ENCODE measurements at places on chromosomes 13 and 19. TPM values are rescaled to one million over a fixed set of nuclear protein-coding genes. Genes with fewer than 3 reads are reported as not detected.
A peak's percentile ranks its signal among the peaks of the same experiment; 100 is the strongest.

DNA sequence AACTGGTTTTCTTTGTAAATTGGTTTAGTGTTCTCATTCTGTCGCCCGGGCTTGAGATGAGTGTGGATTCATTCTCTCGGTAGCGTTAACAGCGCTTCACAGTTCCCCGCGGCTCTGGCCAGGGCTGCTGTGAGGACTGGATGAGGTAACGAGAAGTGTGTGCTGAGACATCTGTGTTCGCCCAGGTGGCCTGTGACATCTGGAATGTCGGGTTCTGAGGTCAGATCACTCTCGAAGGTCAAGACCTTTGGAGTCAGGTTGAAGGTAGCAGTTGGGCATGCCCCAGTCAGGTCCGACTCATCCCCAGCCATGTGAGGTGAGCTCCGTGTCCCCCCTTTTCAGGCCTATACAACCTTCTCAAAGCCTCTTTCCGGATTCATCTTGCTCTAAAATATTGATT is 13.4 kb upstream of the TUBGCP3 start:
- no peak for DNase-seq

Gene NLRP12
- 1.8 TPM for total RNA-seq

DNA sequence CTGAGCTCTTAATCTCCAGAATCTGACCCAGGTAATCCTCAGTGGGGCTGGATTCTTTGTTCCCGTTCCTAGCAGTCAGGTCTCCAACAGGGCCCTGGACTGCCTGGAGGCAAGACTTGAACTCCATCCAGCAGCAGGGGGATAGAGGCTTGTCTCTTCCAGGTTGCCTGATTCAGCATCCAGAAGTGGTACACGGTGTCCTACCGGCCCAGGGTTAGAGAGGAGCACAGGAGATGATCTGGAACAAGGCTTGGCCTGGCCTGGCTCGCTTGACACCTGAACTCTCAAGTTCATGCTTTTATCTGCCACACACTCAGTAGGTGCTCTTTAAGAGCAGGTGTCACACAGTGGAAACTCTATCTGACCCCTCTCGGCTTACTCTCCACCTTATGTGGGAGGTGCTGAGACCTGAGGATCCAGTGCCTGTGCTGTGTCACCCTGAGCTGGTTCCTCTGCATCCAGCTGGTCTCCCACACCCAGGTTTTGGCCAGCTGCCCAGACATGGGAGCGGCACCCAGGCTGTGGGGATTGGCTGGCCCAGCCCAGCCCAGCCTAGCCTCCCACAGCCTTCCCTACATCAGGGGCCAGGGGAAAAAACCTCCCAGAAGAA is at the start of gene CYP4F3:
Gene CYP4F3, plus strand, starts transcription at position 604 of the 610 bp plus-strand sequence. CDS start 519 bp downstream, outside the sequence.
- DNase-seq = no peak

- no peak for DNase-seq
Measured at GRCh38 chr19:17488593-17489391, 18.5 kb downstream of the SLC27A1 start.

Gene ALKBH6
- total RNA-seq = 10.8 TPM

Gene ZNF460
- total RNA-seq = 46.6 TPM

DNA sequence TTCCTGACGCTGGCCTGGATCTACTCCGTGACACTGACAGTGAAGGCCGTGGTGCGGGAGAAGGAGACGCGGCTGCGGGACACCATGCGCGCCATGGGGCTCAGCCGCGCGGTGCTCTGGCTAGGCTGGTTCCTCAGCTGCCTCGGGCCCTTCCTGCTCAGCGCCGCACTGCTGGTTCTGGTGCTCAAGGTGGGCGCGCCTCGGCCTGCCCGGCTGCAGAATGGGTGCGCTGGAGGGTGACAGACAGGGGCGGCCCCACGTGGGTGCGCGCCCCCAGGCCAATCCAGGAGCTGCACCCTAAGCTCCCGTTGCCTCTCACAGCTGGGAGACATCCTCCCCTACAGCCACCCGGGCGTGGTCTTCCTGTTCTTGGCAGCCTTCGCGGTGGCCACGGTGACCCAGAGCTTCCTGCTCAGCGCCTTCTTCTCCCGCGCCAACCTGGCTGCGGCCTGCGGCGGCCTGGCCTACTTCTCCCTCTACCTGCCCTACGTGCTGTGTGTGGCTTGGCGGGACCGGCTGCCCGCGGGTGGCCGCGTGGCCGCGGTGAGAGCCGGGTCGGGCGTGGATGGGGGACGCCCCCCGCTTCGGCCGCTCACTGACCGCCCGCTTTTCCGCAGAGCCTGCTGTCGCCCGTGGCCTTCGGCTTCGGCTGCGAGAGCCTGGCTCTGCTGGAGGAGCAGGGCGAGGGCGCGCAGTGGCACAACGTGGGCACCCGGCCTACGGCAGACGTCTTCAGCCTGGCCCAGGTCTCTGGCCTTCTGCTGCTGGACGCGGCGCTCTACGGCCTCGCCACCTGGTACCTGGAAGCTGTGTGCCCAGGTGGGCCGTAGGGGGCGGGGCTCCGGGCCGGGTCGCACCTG is 7.2 kb downstream of the ABCA7 start:
- no peak for DNase-seq

GRCh38 chr19:23470873-23471545 is 75.7 kb upstream of the ZNF91 start:
- no peak for DNase-seq

GRCh38 chr19:14475251-14476073 is at the start of gene PTGER1:
PTGER1 (minus strand) TSS chr19:14475354; CDS start chr19:14474320, 1,034 bp downstream.
- DNase-seq = no peak

DNA sequence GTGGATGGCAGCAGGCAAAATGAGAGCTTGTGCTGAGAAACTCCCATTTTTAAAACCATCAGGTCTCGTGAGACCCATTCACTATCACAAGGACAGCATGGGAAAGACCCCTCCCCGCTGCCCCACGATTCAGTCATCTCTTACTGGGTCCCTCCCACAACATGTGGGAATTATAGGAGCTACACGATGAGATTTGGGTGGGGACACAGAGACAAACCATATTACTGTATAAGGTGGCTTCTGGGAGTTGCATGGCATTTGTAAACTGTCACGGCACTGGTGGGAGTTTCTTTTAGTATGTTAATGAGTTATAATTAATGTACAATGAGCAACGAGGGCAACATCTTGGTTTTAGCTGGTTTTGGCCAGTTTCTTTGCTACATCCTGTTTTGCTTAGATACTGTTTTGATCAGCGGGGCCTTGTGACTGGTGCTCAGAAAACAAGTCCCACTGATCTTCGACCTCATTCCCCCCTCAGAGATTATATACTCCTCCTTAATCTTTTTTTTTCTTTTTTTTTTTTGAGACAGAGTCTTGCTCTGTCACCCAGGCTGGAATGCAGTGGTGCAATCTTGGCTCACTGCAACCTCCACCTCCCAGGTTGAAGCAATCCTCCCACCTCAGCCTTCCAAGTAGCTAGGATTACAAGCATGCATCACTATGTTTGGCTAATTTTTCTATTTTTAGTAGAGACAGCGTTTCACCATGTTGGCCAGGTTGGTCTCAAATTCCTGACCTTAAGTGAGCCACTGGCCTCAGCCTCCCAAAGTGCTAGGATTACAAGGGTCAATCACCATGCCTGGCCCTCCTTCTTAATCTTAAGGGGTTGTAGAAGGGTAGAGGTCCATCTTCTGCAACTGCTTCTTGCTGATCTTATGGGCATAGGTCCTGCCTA is 21.3 kb upstream of the ZNF599 start:
- DNase-seq = no peak

DNA sequence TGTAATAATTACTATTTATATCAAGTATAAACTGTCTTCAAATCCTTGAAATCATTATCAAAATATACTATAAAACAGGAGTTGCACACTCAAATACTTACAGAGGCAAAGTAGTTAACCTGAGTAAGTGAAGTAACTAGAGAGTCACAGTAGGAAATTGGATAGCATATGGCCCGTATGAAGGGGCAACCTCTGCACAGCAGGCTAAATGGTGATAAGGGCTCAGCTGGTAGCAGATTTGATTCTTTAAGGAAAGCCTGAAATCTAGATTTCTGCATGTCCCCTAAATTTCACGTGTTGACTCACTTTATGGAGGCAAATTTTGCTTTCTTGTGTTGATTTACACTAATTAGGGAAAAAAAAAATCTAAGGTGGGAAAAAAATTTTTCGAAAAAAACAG is 46.4 kb downstream of the STOML3 start:
- no peak for DNase-seq

GRCh38 chr13:51047434-51048165 is 63.5 kb downstream of the C13orf42 start:
- no peak for DNase-seq

Gene ZNF490
- 5.4 TPM for total RNA-seq

GRCh38 chr13:29748097-29748496 is 102.3 kb downstream of the UBL3 start:
- DNase-seq = no peak

- peak; percentile 74 for DNase-seq
Measured at GRCh38 chr19:29680937-29681336, 15.7 kb downstream of the PLEKHF1 start.

Gene STXBP2
- total RNA-seq = 32.4 TPM

DNA sequence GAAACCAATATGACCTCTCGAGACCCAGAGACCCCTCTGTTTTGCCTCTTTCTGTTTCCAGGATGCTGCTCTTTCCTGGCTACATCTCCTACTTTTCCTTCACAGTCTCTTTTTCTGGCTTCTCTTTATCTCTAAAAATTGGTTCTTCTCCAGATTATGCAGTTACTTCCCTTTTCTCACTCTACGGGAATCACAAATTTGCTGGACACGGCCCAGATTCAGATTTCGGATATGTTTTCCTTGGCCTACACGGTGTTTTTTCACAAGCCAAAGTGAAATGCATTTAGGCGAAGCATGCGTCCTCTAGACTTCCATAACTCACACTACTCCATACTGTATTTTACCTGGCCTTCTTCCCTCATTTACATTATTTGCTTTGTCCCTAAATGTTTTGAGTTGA is 214.7 kb upstream of the MIR17HG start:
- no peak for DNase-seq

Gene PLEKHF1
- total RNA-seq = 21.0 TPM

Gene ZNF91
- 43.0 TPM for total RNA-seq

Gene ZNF417
- total RNA-seq = 13.5 TPM

- no peak for DNase-seq
Measured at GRCh38 chr19:46226438-46226973, 3.0 kb upstream of the IGFL1 start.

Gene CLEC11A
- 12.5 TPM for total RNA-seq

Gene MAMSTR
- total RNA-seq = 1.1 TPM

DNA sequence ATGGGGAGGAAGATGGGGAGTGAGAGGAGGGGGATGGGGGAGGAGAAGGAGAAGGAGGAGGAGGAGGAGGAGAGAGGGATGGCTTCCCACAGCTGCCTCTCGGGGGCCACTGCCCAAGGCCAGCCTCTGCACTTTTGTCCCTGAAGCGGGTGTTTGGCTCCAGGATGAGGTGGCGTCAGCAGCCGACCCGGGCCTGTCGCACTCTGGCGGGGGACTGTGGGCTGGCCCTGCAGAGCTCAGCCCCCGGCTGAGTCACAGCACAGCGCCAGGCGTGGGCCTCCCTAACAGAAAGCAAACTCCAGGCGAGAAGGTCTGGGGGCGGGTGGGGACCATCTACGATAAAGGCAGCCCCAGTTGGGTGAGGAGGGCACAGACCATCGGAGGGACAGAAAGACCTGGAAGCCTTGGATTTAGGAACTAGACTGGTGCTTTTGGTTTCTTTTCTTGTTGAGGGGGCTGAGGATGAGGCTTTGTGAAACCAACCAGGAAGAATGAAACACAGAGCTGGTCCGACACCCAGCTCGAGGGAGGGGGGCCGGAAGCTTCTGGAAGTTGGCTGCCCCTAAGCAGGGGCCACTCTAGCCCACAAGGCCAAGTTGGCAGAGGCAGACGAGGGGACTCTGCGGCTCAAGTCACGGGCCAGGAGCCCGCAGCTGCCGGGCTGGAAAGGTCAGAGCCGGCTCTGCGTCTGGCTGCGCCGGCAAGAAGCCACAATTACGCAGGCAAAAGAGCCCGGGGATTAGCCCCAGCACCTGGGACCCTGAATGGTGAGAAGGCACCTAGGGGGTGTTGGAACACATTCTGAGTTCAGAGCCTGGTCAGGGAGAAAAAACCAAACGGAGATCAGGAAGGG is 18.2 kb downstream of the LSM4 start:
- peak; percentile 97 for DNase-seq

DNA sequence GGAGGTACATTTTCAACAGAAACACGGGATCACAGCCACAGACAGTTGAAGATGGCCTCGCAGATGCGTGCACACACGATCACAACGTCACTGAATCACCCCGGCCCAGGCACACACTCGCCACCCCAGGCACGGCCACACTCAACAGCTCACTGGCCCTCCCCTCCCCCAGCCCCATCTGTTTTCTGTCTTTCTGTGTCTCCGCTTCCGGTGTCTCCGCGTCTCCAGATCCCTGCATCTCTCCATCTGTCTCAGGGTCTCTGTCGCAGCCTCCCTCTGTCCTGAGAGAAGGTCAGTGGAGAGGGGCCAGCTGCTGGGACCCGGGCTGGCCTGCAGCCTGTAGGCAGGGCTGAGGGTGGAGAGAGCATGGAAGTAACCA is 3.8 kb upstream of the ATP1A3 start:
- DNase-seq = no peak

- DNase-seq = no peak
Measured at GRCh38 chr13:19362946-19363510, 181.4 kb upstream of the TUBA3C start.

Gene F2RL3
- total RNA-seq = 4.6 TPM

- DNase-seq = peak; percentile 93
Measured at GRCh38 chr19:50147462-50148423, 15.3 kb downstream of the IZUMO2 start.

Gene DACT3
- total RNA-seq = 122 TPM

GRCh38 chr13:20191311-20192157 is 1.2 kb downstream of the GJB2 start:
- no peak for DNase-seq

Gene NFIX
- 327 TPM for total RNA-seq

Gene CD177
- total RNA-seq = 2.8 TPM
